ENCODE measurements at places on chromosomes 7 and 10.

DNA sequence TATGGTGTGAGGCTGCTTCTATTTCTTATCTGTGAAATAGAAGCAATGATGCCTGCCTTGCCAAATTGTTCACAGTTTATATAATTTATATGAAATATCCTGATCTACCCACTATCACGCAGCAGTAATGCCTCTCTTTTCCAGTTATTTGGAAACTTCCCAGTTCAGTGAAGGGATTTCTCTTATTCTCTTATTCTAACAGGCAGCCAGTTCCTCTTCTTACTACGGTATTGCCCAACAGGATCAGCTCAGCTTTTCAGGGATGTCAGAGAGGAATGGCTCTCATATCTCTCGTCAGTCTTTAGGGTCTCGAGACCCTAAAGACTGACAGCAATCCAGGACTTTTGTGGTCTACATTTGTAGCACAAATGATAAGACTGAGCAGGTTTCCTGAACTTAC lies 215.6 kb downstream of the CREB5 start:
- DNase-seq = no peak

- DNase-seq = no peak
Measured at GRCh38 chr7:41536873-41537665, 165.8 kb downstream of the INHBA start.

DNA sequence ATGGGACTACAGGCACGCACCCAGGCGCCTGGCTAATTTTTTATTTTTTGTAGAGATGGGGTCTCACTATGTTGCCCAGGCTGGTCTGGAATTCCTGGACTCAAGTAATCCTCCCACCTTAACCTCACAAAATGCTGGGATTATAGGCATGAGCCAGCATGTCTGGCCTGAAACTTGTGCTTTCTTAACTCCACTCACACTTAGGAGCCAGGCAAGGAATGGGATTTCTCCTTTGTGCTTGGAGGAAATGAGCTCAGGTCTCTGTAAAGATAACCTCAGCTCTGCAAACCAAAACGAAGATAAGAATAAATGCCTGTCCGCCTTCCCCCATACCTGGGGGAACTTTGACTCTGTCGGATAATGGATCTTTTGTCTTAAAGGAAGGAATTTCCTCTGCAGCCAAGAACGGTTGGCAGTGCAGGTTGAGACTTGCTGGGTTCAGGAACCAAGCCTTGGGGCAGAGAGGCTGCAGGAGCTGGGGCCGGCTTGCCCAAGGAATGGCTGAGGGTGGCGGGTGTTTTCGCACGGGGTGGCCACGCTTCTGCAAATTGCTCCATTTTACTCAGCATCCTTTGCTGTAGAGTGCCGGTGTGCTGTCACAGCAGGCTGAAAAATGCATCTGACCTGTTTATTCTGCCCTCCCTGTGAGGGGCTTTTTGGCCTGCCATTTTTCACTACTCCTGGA lies 174.2 kb downstream of the KIAA1217 start:
- peak; percentile 4 for DNase-seq

DNA sequence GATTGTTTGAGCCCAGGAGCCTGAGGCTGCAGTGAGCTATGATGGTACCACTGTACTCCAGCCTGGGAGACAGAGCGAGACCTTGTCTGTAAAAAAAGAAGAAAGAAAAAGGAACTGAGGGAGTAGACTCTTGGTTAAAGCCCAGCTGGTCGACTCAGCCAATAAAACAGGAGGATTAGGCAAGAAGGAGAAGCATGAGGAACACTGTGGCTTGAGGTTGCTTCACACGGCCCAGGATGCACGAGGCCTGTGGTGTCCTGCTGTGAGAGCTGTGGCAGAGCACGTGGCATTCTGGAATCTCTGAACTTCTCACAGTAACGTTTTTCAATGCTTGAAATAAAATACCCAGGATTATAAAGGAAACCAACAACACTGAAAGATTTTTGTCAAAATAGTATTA lies 93.3 kb downstream of the CUL2 start:
- no peak for DNase-seq

DNA sequence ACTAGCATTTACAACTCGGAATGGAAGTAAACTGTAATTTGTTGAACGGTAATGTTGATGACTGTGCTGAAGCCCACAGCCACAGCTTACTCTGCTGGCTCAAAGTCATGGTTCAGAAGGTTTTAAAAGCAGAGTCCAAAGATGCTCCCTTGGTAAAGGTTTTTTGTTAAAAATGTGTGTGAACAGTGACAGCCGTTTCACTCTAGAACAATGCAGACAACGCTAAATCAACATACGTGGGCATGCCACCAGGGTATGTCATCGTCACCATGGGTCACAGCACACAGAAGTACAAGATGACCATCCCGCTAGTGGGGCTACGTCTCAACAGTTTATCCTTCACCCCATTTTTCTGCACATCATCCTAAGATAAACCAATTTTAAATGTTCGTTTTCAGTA lies 106.5 kb upstream of the LANCL2 start:
- no peak for DNase-seq

DNA sequence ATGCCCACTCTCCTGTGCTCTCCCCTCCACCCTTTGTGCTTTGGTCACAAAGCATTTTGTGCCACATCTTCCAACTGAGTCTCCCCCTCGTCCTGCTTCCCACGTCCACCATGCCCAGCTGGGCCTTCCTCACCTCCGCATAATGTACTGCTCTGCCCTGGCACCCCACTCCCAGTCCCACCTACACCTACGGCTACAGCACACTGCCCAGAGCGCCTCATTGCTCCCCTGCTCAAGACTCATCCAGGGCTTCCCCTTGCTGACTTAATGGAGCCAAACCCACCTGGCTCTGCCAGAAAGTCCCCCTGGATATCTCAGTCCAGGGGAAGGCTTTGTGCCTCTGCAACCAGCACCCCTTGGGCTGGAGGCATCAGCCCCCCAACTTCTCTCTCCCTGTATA lies 299.2 kb upstream of the ZMIZ1 start:
- no peak for DNase-seq

GRCh38 chr10:130226012-130226411 lies 89.8 kb downstream of the GLRX3 start:
- no peak for DNase-seq

DNA sequence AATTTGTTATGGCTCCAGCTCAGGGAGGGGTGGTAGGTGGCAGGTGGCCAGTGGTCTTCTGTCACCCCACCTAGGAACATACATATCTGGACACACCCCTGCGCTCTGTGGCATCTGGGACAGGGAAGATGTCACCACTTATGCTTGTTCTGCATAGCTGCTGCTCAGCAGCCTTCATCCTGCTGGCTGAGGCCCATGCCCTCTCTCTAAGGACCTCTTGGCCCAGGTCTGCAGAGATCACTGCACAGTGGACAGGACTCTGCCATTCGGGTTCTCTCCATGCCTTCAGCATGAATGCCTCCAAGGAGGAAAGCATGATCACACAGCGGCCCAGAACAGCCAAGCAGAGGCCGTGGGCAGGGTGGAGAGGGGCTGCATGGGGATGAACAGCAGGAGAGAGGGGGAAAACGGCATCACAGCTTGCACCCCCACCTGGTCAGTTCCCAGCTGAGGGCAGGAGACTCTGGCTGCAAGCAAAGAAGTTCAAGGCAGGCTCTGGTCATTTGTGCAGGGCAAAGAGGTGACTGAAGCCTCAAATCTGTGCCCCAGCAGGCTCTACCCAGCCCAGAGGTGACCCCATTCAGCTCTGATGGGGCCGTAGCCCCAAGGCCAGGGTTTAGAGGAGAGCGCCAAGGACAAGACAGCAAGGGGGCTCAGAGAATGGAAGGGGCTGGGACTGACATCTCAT lies 47.8 kb upstream of the GDF10 start:
- no peak for DNase-seq

GRCh38 chr10:3761021-3761686 lies 23.9 kb downstream of the KLF6 start:
- no peak for DNase-seq

- no peak for DNase-seq
Measured at GRCh38 chr10:81944609-81945008, 69.6 kb downstream of the NRG3 start.

All from stimulated activated CD4-positive, alpha-beta T cell treated with anti-CD3 and anti-CD28 coated beads, Interleukin-12 subunit alpha, Interleukin-12 subunit beta, amount 100 ng/mL, for 48 hours (primary cell).